ENCODE measurements at places on chromosomes 2 and 18. TPM values are rescaled to one million over a fixed set of nuclear protein-coding genes. Genes with fewer than 3 reads are reported as not detected.

Gene NEU2
- not detected for polyA plus RNA-seq

Gene KLHL30
- polyA plus RNA-seq: not detected

Gene ARL4C
- polyA plus RNA-seq: 4.7 TPM

Gene RAB6D
- polyA plus RNA-seq: 0.01 TPM

Gene NYAP2
- polyA plus RNA-seq: not detected

DNA sequence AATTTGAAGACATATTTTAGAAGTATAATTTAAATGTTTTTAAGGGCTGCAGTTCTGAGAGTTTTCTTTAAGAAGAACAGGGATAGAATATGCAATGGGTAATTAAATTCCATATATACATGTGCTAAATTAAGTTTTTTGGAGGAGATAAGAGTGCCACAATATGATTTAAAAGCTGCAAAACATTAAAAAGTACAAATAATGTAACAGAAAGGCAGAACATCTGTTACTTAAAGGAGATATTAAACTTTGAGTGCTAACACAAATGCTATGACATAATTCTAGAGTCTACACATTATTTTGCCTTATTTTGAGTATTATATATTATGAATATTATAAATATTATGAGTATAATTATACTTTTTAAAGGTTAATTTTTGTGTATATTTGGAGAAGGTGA, 102.4 kb downstream of the PARD3B start:
- no peak for DNase-seq

- no peak for DNase-seq
Measured at GRCh38 chr2:239015218-239015900, 167.5 kb downstream of the TWIST2 start.

- DNase-seq: peak; percentile 41
Measured at GRCh38 chr2:102342888-102343287, 12.7 kb upstream of the IL18R1 start.

GRCh38 chr2:192498747-192499146, 304.0 kb upstream of the TMEFF2 start:
- DNase-seq: no peak

- peak; percentile 49 for DNase-seq
Measured at GRCh38 chr18:58529714-58530354, 99.1 kb downstream of the ALPK2 start.

DNA sequence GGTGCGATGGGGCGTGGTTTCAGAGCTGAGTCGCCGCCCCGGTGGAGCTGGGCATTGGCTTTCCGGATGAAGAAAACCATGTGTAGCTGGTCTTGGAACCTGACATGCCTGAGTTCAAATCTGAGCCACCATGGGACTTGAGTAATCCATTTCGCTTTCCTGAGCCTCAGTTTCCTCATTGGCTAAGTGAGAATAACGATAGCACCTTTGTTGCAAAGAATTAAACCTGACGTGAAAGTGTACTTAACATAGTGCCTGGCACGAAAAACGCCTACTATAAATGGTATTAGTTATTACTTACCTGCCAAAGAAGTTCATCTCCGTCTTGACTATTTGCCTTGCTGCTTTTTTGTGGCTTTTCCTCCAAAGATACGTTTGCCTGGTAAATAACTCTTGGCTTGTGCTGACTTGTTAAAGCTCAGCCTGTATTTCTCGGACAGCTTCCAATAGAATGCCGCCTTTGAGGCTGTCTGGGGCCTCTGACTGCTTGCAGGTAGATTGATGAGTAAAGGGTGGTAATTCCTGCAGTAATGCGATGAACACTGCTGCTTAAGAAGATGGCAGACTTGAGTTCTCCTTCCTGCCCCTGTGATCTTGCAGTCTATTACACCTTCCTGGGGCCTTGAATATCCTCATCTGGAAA, 1.3 kb downstream of the CDCA7 start:
- peak; percentile 36 for DNase-seq

GRCh38 chr2:187422282-187422681, 25.8 kb downstream of the CALCRL start:
- DNase-seq: peak; percentile 71

GRCh38 chr18:57806201-57806977, 3.3 kb upstream of the ATP8B1 start:
- no peak for DNase-seq

DNA sequence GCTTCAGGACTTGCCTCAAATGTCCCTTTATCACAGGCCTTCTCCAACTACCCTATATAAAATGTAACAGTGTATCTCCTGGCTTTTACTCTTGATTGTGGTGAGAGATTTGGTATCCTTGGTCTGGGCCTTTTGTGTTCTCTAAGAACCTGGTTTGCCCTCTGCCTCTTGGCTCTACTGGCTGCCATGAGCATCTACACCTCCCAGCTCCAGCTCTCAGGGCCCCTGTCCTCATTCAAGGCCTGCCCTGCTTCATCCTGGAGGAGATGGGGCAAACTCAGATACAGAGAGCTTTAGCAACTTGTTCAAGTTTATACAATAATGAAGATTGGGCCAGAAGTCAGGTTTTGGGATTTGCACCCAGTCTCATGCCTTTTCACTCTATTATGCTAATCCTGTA, 45.0 kb downstream of the QPCT start:
- DNase-seq: no peak

GRCh38 chr2:238425979-238426567, 654 bp upstream of the ASB1 start:
- no peak for DNase-seq

DNA sequence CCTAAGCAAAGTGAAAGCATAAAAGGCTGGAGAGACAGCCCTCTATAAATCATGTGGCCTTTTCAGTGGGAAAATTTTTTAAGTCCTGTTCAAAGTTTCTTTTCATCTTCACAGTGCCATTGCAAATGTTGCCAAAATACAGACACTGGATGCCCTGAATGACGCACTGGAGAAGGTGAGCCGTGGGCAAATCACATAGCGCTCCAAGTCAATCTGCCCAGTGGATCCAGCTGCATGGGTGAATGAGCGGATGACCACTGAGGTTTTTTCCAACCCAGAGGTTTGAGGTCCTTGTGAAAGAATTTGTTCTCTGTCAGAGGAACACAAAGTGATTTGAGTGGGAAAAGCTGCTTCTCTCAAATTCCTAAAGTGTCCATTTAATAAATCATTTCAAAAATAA, 11.8 kb downstream of the DAPL1 start:
- no peak for DNase-seq

GRCh38 chr2:109155553-109156451, 26.8 kb downstream of the SH3RF3 start:
- no peak for DNase-seq

GRCh38 chr2:44171018-44171417, 2.3 kb downstream of the PPM1B start:
- peak; percentile 41 for DNase-seq

GRCh38 chr2:150856596-150857281, 369.3 kb upstream of the RND3 start:
- DNase-seq: no peak

GRCh38 chr2:168961450-168962229, 60.5 kb downstream of the G6PC2 start:
- peak; percentile 89 for DNase-seq

DNA sequence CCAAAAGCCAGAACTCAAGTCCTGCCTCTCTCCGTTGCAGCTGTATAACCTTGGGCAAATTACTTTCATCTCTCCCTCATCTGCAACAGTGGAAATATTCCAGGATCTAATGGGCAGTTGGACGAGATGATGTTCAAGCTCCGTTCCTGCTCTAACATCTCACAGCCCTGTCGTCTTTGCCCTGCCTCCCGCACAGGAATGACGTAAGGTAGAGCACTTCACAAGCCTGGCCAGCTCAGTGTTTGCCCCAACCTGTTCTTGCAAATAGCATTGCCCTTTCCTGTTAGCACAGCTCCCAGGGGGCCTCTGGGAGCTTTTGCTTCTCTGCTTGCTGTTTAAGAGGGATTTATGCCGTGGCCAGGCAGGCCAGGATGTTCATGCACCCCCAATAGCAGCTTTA, 107.9 kb downstream of the KLHL29 start:
- DNase-seq: no peak

DNA sequence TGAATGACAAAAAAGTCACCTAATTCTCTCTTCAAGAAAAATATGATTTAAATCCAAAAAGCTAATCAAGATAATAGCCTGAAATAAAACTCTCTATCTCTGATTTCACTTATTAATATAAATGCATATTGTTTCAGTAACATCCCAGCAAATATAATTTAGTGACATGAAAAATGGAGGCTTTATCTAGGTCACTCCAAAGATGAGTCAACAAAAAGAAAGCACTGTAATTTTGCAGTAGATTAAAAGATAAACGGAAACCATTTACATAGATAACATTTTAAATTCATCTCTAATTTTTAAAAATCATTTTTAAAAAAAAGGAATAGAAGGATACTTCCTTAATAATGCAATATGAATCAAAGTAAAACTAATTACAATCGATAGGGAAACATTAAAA, 76.9 kb downstream of the INPP5D start:
- DNase-seq: no peak

DNA sequence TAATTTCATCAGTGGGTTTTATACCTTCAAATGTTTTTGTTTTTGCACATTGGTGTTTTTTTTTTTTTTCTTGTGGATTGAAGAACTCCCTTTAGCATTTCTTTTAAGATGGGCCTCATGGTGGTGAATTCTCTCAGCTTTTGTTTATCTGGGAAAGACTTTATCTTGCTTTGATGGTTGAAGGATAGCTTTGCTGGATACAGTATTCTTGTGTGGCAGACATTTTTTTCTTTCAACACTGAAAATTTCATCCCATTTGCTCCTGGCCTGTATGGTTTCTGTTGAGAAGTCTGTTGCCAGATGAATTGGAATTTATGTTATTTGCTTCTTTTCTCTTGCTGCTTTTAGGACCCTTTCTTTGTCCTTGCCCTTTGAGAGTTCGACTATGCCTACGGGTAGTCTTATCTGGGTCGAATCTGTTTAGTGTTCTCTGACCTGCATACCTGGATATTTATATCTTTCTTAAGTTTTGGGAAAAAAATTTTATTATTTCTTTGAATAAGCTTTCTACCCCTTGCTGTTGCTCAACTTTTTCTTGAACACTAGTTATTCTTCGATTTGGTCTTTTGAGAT, 25.6 kb downstream of the PRKRA start:
- DNase-seq: no peak

DNA sequence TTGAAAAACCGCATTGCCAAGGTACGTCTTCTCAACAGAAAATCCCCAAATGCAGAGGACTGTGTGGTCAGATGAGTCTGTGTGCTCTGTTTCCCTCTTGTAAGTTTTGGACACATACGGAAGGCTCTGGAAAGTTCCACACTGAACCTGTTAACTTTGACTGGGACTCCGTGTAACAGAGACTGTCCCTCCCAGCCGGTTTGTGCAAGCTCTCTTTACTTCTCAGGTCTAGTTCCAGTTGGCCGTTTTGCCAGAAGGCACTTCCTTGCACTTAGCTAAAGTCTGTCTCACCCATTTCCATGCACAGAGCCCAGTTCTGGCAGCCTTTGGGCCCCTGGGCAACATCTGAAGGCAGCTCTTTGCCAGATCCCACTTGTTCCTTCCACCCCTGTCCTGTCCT, 22.0 kb downstream of the EFHD1 start:
- DNase-seq: no peak

- DNase-seq: no peak
Measured at GRCh38 chr2:225402210-225402776, 2.8 kb downstream of the NYAP2 start.

DNA sequence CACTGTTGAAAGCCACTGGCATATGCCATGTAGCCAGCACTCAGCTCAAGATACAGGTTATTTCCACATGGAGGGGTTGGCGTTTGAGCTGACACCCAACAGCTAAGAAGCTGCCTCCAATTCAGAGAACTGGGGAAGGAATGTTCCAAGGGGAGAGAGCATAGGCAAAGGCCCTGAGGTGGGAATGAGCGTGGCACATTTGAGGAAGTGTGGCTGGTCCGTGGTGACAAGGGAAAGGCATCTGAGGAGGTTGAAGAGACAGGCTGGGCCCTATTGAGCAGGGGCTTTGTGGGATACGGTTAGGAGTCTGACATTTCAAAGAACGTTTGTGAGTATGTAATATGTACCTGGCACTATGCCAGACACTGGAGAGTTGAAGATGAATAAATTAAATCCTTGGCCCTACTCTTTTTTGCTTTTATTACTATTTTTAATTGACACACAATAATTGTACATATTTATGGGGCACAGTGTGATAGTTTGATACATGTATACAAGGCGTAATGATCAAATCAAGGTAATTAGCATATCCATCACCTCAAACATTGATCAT, 27.6 kb upstream of the TMBIM1 start:
- DNase-seq: no peak

GRCh38 chr2:197204519-197205250, 105.9 kb downstream of the ANKRD44 start:
- DNase-seq: no peak

- DNase-seq: no peak
Measured at GRCh38 chr18:12001421-12001820, 20.1 kb downstream of the IMPA2 start.

DNA sequence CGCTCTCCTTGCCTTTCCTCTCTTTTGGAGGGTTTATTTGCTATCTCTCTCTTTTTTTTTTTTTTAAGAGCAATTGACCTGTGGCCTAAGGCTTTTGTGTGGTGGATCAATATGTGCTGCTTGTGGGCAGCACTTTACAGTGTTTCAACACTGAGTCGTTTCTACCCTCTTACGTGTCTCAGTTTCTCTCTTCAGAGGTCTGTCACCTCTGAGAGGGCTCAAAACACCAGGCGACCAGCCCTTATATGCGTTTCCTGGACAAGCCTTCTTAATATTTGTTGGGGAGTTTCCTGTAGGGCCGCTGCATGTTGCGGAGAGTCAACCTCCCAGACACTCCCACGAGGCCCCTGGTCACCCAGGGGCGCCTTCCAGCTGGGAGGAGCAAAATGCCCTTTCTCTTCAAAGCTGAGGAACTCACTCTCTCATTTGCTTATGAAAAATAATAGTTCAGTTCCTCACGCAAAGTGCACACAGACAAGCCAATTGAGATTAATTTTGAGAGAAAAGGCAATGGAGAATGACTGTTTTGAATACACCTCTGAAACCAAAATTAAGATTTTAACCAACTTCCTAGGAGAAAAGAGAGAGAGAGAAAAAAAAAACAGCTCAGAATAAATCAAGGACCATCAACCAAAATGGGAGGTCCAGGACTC, 96.3 kb upstream of the B3GNT2 start:
- DNase-seq: no peak

- DNase-seq: no peak
Measured at GRCh38 chr2:10861765-10862164, 49.2 kb upstream of the PDIA6 start.

DNA sequence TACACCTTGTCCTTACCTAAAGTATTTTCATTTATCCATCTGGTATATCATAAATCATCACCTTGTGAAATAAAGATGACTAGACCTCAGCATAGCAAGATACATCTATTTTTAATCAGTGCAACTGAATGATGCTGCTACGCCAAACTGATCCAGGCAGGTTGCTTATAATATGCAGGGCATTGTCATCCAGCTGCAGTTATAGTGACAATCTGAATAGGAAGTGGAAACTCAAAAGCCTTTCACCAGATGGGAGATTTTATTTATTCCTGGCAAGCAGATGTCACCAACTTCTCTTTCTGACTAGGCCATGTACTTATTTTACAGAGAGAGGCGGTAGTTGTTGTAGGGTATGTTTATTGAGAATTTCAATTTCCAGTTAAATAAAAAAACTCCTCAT, 747.3 kb downstream of the ADCYAP1 start:
- DNase-seq: no peak
